ENCODE measurements at places on chromosomes 5 and 9.
A peak's percentile ranks its signal among the peaks of the same experiment; 100 is the strongest.

- DNase-seq = no peak
Observed at GRCh38 chr9:79800578-79800977, 228.8 kb downstream of the TLE4 start.

- DNase-seq = no peak
Observed at GRCh38 chr9:100700689-100701318, 122.9 kb downstream of the CAVIN4 start.

GRCh38 chr9:77024776-77025545 is 5.5 kb downstream of the FOXB2 start:
- DNase-seq = no peak

DNA sequence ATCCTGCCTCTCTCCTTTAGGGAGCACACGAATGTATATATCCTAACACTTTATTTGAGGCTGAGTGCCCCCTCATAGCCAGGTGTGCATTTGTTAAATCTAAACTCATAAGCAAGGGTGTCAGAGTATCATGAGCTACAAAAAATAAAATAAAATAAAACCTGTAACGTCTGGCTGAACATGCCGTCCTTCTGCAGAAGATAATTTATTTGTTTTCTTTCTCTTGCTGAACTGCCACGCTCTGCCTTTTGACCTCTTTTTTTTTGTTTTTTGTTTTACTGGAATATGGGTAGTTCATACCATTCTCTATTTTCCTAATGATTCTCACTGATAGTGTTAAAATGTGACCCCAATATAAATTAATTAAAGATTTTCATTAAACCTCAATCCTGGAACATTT is 117.7 kb upstream of the MPDZ start:
- no peak for DNase-seq

GRCh38 chr9:27473111-27473529 is 51.0 kb upstream of the IFNK start:
- no peak for DNase-seq

- DNase-seq = no peak
Observed at GRCh38 chr5:129724222-129724621, 23.7 kb upstream of the MINAR2 start.

DNA sequence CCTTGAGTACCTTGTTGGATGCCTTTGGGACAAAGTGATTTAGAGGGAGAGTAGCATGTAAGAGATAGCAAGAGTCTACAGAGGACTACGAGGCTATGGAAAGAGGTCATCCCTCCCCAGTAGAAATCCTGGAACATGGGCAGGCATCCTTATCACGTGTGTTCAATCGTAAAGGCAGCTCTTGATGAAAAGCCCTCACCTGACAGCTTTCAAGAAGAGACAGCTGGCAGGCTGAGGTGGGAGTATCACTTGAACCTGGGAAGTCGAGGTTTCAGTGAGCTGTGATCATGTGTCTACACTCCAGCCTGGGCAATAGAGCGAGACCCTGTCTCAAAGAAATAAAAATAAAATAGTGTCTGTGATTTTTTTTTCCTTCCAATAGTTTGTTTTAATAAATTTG is 112.6 kb downstream of the PCSK5 start:
- no peak for DNase-seq

DNA sequence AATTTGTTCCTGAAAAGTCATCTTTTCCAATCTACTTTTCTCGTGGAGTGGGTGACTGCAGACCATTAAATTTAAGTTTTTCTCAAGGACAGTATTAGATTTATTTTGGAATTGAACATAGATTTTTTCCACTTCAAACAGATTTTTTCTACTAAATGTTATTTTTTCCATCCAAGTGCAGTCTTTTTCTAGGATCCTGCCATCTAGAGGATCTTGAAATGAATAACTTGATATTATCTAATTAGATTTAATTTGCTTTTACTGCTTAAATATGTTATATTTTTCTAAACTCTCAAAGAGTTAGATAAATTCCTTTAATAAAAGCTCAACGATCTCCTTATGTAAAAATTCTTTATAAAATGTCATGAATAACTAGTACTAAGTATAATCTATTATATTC is 136.9 kb upstream of the PRR16 start:
- no peak for DNase-seq

GRCh38 chr9:2662496-2662895 is 40.9 kb downstream of the VLDLR start:
- DNase-seq = no peak

DNA sequence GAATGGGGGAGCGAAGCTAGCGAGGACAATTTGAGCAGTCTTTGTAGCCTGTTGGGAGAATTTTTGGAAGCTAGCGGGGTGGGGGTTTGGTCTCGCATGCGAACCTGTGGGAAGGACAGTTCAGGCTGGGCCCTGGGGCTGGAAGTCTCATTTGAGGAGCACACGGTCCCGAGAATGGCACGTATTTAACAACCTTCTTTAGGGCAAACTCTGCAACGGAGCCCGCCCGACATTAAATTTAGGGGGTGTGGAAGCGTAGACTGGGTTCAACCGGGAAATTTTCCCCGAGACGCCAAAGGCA is 35.2 kb upstream of the NFIB start:
- no peak for DNase-seq

DNA sequence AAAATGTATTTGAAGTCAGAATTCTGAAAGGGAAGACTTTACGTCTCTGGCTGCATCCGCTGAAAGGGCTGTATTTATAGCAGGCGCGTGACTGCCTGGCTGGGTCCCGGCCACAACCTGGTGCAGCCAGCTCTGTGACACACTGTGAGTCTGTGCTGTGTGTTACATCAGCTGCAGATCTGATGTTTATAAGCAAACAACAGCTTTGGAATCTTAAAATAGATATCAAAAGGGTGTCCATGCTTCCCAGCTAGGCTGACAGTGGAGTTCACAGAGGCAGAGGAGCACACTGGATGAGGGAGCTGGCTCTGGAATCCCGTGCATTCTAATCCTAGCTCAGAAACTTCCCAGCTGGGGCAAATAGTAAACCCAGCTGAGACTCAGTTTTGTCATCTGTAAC is 433.4 kb upstream of the BRINP1 start:
- no peak for DNase-seq

DNA sequence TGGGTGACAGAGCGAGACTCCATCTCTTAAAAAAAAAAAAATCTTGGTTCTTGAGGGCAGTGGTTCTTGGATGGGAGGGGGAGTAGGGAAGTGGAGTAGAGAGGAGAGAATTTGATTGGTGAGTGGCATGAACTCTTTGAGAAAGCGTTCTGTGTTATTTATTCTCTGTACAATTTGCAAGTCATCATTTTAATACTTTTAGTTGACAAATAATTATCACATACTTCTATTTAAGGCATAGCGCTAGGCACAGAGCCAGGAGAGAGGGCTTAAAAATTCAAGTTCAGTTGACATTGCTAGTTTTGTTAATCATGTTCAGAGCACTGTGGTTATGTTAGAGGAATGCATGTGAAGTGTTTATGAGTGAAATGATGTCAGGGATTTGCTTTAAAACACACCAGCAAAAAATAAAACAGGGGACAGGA is 24.6 kb downstream of the HSDL2 start:
- DNase-seq = no peak

- no peak for DNase-seq
Observed at GRCh38 chr5:154345255-154345952, 100.4 kb upstream of the SAP30L start.

DNA sequence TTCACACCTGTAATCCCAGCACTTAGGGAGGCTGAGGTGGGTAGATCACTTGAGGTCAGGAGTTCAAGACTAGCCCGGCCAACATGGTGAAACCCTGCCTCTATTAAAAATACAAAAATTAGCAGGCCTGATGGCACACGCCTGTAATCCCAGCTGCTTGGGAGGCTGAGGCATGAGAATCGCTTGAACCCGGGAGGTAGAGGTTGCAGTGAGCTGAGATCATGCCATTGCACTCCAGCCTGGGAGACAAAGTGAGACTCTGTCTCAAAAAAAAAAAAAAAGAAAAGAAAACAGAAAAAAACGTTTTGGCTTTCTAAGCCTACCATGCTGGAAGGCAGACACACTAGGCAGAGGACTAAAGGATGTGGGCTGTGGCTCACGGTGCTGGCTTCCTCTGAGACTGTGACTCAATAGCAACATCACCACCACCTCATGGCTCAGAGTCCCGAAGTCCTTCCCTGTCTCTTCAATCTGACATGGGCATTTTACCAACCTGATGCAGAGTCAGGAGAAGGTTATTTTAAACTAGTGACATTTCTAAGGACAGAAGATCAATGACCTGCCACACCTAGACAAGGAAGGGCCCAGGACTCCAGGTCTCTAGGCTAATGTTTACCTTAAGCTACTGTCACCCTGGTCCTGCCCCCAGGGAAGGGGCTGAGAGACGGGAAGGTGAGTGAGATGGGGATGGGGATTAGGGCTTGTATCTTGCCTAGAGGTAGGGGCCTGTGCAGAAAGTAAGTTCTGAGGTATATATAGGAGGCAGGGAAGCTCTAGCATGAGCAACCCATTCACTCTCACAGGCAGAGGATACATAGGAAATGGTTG is 3.7 kb downstream of the ECSCR start:
- peak; percentile 90 for DNase-seq

GRCh38 chr9:87481890-87482855 is 15.5 kb upstream of the DAPK1 start:
- no peak for DNase-seq

DNA sequence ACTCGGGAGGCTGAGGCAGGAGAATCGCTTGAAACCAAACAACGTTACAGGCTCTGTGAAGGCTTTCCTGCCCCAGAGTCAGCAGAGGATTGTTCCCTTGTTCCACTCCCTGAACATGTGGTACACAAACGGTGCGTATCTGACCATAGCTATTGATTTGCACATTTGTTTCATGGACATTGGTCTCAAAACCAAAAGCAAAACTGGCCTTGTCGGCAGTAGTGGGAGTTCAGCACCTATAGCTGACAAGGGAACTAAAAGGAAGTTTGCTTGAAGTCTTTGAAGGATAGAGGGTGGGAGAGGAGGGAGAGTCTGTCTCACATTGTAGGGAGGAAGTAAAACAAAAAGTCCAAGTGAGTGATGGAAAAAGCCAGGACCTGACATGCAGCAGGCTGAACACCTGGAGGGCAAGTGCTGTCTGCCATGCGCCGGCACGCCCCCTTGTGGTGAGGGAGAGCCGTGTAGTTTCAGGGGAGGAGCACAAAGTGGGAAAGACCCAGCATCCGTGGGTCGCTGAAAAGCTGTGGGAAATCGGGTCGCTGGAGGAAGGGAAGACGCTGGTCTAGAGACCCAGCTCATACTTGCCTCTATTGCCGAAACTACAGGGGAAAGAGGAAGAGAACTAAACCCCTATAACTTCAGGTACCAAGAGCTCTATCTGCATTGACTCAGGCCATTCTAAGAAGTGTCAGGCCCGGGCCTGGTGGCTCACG is 58.0 kb downstream of the RAD23B start:
- peak; percentile 85 for DNase-seq

DNA sequence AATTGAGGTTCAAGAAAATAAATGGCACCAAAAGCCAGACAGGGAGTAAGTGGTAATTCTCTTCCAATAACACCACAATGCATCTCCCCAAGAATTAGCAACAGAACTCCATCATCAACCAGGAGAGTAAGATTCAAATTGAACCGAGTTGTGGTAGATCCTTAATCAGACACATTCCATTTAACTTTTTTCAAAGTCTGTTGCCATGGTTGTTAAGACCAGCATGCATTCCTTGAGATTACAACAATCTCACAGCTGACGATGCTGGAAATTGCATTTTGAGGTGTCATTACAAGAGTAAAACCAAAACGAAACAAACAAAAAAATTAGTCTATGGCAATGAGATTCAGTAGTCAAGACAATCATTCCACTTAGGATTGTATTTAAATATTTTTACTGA is 78.9 kb upstream of the ZNF462 start:
- DNase-seq = no peak

DNA sequence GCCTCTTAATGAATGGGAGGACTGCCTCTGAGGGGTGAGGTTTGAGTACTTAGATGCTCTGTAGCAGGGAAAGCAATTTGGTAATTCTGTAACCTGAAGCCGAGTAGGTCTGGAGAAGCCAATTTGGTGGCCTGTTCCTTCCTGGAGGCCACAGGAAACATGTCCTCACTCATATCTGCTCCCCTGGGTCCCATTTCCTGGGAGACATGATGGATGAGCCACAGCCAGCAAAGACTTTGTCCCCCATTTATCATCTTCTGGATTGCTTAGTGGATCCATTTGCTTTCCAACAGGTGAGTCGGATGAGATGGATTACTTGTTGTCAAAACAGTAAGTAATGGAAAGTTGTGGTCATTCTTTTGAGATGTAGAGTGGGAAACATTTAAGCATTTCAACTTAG is 99.8 kb upstream of the KLF9 start:
- no peak for DNase-seq

DNA sequence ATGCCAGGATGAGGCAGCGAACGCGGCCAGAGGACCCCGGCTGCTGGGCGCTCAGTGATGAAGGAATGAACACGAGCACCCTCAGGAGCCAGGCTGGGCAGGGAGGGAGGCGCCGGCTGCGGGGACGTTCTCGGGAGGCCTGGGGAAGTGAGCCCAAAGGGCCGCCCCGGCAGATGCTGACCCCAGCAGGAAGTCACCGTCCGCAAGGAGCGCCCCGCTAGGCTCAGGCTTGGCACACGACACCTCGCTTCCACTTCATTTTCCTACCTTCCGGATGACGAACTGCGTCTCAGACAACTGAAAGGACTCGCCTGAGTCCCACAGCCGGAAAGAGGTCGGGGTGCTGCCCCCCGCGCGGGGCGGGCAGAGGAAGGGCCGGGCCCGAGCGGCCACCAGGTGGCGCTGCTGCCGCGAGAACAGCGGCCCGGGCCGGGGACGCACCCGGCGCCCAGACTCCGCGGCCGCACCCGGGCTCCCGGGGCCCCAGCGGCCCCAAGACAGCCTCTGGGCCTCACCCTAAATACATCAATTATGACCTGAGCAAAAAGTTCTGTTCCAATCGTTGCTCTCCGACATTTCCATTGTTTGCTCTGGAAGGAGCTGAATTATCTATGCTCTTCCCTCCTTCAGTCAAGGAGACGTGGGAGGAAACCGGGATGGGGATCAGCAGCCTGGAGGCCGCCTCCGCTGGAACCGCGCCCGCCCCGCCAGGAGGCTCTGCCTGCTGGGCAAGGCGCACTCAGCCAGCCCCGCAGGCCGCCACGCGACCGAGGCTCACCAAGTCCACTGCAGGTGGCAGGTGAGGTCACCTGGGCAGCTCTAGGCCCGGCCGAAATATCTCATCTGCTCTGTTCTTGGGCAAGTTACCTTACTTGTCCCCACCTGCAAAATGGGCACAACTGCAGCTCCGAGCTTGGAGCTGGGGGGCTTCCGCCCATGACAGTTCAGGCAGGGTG is 107.0 kb downstream of the ZNF354C start:
- DNase-seq = peak; percentile 59

GRCh38 chr5:3153226-3153858 is 401.9 kb upstream of the IRX2 start:
- DNase-seq = no peak
